ENCODE measurements at places on chromosomes 2 and 18.

- no peak for DNase-seq
Observed at GRCh38 chr2:144595686-144596072, 75.8 kb upstream of the ZEB2 start.

DNA sequence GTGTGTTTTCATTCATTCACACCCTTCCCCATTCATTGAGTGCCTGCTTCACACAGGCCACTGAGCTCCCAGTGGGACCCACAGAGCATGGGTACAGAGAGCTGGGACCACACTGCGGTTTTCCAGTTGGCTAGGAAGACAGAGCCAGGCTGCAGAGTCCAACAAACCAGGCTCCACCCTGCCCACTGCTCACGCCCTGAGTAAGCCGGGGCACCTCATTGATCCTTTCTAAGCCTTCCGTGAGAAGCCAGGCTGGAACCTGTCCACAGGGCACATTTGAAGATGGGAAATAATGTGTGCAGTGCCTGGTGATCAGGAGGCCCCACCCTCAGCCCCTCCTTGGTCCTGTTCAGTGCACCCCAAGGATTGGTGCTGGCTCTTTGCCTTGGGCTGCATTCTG is 13.5 kb downstream of the KCNIP3 start:
- no peak for DNase-seq

GRCh38 chr2:173892341-173892740 is 72.8 kb downstream of the SP3 start:
- no peak for DNase-seq

- DNase-seq, result no peak
Observed at GRCh38 chr2:126413079-126413478, 242.9 kb upstream of the GYPC start.

DNA sequence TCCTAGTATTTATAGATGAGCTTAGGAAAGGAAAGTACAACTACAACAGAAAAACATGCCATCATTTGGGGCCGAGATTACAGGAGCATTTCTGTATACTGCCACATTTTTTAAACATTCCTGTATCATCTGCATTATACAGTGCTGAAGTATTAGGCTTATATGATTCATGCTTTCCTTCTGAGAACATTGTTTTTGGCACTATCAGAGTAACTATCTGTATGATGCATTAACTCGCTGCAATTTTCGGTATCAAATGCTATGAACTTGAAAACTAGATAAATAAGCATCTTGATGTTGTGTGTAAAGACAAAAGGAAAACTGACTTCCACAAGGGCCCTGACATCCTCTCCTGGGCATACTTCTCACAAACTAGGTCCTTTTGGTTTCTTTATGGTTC is 102.0 kb downstream of the RIT2 start:
- DNase-seq, result no peak

GRCh38 chr18:23521907-23522306 is 18.6 kb downstream of the RMC1 start:
- no peak for DNase-seq

DNA sequence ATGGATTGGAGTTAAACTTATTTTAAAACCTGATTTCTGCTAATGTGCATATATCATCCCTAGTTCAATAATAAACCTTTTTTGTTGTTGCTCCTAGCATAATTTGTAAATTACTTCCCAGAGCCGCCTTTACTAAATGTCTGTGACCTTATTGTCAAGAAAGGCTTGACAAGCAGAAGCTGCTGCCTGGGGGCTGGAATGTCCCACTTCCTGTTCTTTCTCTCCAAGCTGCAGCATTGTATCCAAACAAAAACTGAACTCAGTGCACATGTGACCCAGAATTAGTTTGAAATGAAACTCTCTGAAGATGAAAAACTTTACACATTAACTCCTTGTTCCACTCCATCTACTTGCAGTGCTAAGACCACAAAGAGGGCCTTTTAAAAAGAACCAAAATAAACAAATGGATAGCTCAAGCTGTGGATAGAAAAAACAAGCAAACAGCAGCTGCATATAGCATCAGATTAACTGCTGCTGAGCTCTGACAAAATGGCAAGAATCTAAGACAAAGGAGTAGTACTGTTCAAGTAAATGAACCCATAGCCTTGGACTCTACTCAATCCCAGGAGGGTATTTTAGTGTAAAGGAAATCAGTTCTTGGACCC is 99.8 kb upstream of the NEUROD1 start:
- no peak for DNase-seq

GRCh38 chr2:160288324-160288723 is 88.3 kb upstream of the ITGB6 start:
- no peak for DNase-seq

DNA sequence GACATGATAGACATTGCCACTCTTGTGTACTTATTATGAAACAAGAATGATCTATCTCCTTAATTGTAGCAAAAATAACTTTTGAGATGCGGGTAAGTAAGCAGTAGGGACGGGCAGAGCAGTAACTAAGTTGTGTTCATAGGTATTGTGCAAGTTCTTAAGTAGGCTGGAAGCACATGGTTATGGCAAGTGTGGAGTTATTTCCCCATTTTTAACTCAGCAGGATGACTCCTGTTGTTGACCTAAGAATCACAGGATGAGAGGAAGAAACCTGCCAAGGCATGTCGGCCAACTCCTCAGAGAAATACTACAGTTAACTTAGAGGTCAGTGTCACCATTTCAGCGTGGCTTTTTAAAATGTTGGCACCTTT is 51.1 kb upstream of the FN1 start:
- DNase-seq, result no peak
